CD8-positive, alpha-beta memory T cell (primary cell): ENCODE measurements at places on chromosomes 4 and X. TPM values are rescaled to one million over a fixed set of nuclear protein-coding genes. Genes with fewer than 3 reads are reported as not detected.

DNA sequence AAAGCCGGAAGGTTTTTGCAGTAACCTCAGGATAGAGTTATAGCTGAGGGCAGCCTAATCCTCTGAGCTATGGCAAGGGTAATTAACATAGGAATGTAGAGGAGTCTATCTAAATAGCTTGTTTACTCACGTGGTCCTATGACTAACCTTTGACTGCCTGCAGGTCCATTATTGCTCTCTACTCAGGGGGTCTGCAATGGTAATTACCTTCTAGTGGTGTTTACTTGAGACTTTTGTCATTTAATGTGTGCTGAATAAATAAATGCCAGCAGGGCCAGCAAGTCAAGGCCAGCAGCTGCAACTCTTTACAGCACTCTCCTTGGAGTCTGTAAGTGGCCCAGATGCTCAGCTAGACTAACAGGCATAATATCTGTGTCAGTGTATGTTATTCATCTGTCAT, 212.7 kb upstream of the FMR1 start:
- H3K36me3 ChIP-seq, result no peaks in the 10 kb centered on the region
- no peak overlapping the region for H3K4me3 ChIP-seq
- no peak overlapping the region for H3K27ac ChIP-seq
- H3K4me1 ChIP-seq, result no peaks in the 10 kb centered on the region
- no peaks in the 10 kb centered on the region for H3K27me3 ChIP-seq

DNA sequence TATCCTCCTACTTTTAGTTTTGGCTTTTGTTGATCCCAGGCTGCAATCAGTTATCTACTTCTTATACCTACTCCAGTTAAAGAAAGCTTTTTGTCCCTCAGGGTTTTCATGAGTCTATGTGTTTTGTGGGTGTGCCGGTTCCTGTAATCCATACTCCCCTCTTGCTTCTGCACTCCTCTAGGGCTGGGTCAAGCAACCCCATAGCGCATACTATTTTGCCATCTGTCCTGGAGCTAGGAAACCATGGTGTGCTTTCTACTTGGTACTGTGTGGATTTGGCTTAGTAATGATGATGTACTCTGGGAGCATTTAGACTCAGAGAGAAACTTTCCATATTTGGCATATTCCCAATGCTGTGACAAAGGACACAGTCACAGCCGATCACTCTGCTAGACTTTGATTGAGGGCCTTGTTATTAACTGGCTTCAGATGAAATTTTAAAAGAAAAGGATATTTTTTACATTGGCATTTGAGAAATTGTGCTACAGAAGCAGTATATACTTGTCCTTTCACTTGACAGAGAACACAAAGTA, 86.1 kb upstream of the GRXCR1 start:
- H3K27ac ChIP-seq, result no peak overlapping the region
- H3K4me1 ChIP-seq, result no peaks in the 10 kb centered on the region
- no peaks in the 10 kb centered on the region for H3K36me3 ChIP-seq
- H3K4me3 ChIP-seq, result no peak overlapping the region
- no peaks in the 10 kb centered on the region for H3K27me3 ChIP-seq

GRCh38 chrX:24996096-24996709, 19.6 kb downstream of the ARX start:
- DNase-seq, result no peak
- no peak overlapping the region for H3K4me3 ChIP-seq
- H3K4me1 ChIP-seq, result no peaks in the 10 kb centered on the region
- no peak overlapping the region for H3K27ac ChIP-seq
- H3K27me3 ChIP-seq, result no peaks in the 10 kb centered on the region
- no peaks in the 10 kb centered on the region for H3K36me3 ChIP-seq

- no peaks in the 10 kb centered on the region for H3K4me1 ChIP-seq
- no peaks in the 10 kb centered on the region for H3K27me3 ChIP-seq
- H3K27ac ChIP-seq, result no peak overlapping the region
Measured at GRCh38 chrX:19156186-19156585, 33.9 kb upstream of the ADGRG2 start.

- H3K4me3 ChIP-seq, result no peak overlapping the region
- no peaks in the 10 kb centered on the region for H3K4me1 ChIP-seq
- no peak overlapping the region for H3K27ac ChIP-seq
Measured at GRCh38 chr4:125787707-125788106, 473.0 kb downstream of the FAT4 start.

The COX7B2 gene
- polyA plus RNA-seq, result not detected

DNA sequence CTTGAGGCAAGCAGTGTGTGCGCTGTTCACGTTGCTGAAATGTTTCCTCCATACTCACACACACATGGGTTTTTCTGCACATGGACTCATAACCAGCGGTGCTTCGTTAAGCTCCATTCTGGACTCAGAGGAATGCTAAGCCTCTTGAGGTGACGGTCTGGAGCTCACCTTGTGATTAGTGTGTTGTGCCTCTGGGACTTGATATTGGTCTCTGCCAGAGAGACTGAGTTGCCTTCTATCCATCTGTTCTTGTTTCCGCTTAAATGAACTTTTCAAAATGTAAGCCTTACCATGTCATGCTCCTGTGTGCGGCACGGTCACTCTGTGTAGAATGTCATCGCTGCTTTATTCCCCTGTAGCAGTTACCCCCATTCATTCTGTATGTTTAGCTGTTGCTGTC, 42.5 kb downstream of the ADD1 start:
- no peaks in the 10 kb centered on the region for H3K27me3 ChIP-seq
- H3K36me3 ChIP-seq, result peaks cover 32% of the 10 kb centered on the region
- H3K4me3 ChIP-seq, result no peak overlapping the region
- DNase-seq, result no peak
- H3K27ac ChIP-seq, result no peak overlapping the region
- H3K4me1 ChIP-seq, result no peaks in the 10 kb centered on the region

DNA sequence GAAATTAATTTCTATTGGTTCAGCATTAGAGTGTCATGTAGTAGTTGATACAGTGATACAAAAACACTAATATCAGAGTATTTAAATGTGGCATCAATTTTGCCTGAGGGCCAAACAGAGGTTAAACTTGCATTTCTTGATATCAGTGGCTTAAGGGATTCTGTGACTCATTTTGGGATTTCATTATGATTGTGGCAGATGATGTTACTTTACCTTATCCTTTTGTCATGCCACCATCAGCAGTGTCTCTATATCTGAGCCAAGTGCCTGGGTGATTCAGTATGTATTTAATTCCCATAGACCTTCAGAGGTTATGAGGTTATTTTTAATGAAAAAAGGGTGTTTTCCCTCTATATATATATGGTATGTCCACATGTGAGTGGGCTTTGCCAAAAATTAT, 582.9 kb downstream of the ADGRL3 start:
- no peak overlapping the region for H3K27ac ChIP-seq
- H3K27me3 ChIP-seq, result no peaks in the 10 kb centered on the region
- H3K4me1 ChIP-seq, result no peaks in the 10 kb centered on the region

GRCh38 chrX:63919081-63919480, 134.1 kb upstream of the ARHGEF9 start:
- no peaks in the 10 kb centered on the region for H3K4me1 ChIP-seq
- DNase-seq, result no peak
- H3K36me3 ChIP-seq, result no peaks in the 10 kb centered on the region

DNA sequence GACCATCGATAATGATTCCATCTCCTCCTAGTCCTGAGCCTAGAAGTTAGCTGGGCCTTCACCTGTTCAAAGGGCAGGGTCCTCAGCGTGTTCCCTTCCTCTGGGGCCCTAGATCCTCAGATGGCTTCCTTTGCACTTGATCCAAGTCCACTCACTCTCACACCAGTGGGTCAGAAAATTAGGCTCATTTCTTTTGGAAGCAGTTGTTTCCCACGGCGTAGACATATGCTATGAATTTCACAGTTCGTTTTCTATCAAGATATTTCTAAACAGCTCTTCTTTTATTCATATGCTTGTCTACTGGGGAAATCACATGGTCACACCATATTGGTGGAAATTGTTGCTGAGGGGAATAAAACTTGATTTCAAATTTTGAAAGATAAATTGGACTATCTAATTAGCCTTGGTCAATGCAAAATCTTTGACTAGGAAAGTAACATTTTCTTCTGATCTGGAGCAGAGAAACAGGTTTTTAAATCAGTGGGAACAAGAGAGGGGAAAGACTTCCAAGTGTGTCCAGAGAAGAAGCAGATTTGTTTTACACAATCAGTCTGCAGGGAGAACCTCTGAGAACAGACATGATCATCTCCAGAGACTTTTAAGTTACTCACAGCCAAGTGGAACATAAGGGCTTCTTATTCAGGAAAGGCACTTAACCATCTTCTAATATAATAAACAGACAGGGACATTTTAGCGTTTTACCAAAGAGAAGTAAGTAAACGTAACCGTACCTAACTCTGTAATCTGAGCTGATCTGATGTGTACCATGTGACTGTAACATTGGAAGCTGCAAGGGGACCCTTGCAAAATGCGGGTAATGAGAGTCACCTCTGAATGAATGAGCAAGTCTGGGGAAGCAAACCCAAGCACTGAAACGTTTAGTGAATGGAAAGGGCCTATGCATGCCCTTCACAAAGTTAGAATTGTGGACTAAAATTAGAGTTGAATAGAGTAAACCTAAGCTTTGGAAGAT, 455.7 kb upstream of the FAT1 start:
- no peaks in the 10 kb centered on the region for H3K36me3 ChIP-seq
- DNase-seq, result no peak
- no peak overlapping the region for H3K4me3 ChIP-seq
- H3K4me1 ChIP-seq, result no peaks in the 10 kb centered on the region
- H3K27me3 ChIP-seq, result no peaks in the 10 kb centered on the region

DNA sequence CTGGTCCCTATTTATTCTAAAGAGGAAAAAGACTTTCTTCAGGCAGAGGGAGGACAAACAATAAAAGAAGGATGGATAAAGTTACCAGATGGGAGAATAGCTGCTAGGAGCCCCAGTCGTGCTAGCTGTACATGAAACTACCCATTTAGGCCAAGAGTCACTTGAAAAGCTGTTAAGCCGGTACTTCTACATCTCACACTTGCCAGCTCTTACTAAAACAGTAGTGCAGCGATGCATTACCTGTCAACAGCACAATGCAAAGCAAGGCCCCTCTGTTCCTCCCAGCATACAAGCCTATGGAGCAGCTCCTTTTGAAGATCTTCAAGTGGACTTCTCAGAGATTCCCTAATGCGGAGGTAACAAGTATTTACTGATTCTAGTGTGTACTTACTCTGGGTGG, 1138.8 kb downstream of the ARAP2 start:
- no peaks in the 10 kb centered on the region for H3K27me3 ChIP-seq
- H3K36me3 ChIP-seq, result no peaks in the 10 kb centered on the region
- H3K4me3 ChIP-seq, result no peak overlapping the region
- H3K4me1 ChIP-seq, result no peaks in the 10 kb centered on the region
- no peak overlapping the region for H3K27ac ChIP-seq

- H3K27ac ChIP-seq, result no peak overlapping the region
- H3K4me3 ChIP-seq, result no peak overlapping the region
- no peak for DNase-seq
- no peaks in the 10 kb centered on the region for H3K4me1 ChIP-seq
- no peaks in the 10 kb centered on the region for H3K27me3 ChIP-seq
Measured at GRCh38 chr4:171817026-171817425, 3.8 kb downstream of the GALNTL6 start.

The DMP1 gene
- not detected for polyA plus RNA-seq

DNA sequence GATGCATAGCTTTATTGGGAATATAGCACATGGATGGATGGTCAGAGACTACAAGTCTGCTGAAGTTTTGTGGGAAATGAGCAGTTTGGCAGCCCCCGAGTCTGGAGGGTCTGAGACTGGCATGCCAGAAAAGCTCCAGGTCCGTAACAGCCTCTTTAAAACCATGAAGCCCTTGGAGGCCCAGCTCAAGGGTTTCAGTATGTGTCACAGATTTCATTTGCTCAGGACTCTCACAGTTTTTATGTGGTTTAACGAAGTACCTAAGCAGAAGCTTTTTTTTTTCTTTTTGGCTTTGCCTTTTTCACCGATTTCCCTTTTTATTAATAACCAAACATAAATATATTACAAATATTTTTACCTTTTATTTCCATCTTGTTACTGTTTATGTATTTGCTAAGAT, 30.6 kb upstream of the TMEM184C start:
- no peak for DNase-seq
- H3K27me3 ChIP-seq, result no peaks in the 10 kb centered on the region
- H3K36me3 ChIP-seq, result no peaks in the 10 kb centered on the region
- H3K4me3 ChIP-seq, result no peak overlapping the region
- no peak overlapping the region for H3K27ac ChIP-seq
- no peaks in the 10 kb centered on the region for H3K4me1 ChIP-seq

The PAGE2B gene
- not detected for polyA plus RNA-seq
